Fibroblast of pulmonary artery (primary cell): ENCODE measurements at places on chromosomes 16 and 17.

- DNase-seq, result peak; percentile 71
Observed at GRCh38 chr17:1989135-1989534, 36.0 kb downstream of the RTN4RL1 start.

GRCh38 chr17:4110152-4110551, 32.7 kb downstream of the ZZEF1 start:
- peak; percentile 65 for DNase-seq

DNA sequence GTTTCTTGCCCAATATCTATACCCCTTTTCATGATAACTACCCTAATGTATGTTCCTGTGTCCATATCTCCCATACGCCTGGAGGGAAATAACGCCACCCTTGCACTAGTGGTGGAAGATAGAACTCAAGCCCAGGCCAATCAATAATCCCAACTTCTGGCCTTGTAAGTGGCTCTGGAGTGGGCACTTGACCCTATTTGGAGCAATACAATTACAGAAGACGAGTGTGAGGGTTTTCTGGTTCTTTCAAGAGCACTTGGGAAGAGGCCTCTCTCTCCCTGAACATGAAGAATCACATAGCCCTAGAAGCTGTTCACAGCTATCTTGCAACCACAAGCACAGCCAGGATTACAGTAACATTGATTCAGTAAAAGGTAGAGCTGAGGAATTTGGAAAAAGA, 217.9 kb downstream of the RAB11FIP4 start:
- no peak for DNase-seq

DNA sequence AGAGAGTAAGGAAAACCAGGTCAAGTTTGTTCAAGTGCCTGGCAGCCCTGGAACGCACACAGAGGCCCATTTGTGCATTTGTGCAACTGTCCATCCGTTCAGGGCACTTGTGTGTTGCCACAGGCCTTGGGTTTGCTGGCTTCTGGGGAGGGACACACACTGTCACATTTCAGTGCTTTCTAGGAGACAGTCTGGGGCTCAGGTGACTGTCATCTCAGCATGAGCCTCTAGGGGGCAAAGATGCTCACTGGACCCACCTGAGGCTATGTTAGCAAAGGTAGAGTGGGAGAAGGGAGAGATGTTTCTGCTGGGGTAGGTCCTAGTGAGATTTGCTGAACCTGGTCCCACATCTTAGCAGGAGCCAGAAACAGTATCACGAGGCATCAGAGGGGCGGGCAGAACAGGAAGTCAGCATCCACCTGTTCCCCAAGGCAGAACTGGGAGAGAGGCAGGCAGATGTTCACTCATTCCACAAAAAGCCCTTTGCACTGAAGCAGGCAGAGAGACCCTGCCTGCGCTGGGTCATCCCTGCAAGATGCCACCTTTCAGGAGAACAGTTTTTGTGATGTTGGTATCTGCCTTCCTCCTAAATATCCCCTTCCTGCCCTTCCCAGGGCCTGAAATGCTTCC, 48.5 kb downstream of the RAI1 start:
- no peak for DNase-seq
